ENCODE measurements at places on chromosomes 4 and X. TPM values are rescaled to one million over a fixed set of nuclear protein-coding genes. Genes with fewer than 3 reads are reported as not detected.

SPANXN4 gene
- not detected for polyA plus RNA-seq

CENPI gene
- 5.0 TPM for polyA plus RNA-seq

BCAP31 gene
- 114 TPM for polyA plus RNA-seq

VCX3A gene
- not detected for polyA plus RNA-seq

ENAM gene
- 0.14 TPM for polyA plus RNA-seq

AFF2 gene
- polyA plus RNA-seq: 0.04 TPM

TLR3 gene
- 1.1 TPM for polyA plus RNA-seq

KLHL15 gene
- polyA plus RNA-seq: 6.2 TPM

DNA sequence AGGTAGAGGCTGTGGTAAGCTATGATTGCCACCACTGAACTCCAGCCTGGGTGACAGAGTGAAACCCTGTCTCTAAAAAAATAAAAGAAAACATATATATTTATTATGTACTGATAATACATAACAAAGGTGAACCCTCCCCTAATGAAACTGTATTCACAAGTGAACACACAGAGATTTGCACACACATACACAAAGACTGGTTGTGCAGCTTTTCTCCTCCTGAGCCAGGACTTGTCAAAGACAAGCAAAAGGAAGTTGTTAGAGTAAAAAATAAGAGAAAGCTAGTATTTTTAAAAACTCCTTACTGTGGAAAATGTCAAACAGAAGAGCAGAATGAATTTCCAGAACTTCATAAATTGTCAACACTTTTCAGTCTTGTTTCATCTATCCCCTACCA lies 1.5 kb upstream of the GRSF1 start:
- no peak for DNase-seq

DNA sequence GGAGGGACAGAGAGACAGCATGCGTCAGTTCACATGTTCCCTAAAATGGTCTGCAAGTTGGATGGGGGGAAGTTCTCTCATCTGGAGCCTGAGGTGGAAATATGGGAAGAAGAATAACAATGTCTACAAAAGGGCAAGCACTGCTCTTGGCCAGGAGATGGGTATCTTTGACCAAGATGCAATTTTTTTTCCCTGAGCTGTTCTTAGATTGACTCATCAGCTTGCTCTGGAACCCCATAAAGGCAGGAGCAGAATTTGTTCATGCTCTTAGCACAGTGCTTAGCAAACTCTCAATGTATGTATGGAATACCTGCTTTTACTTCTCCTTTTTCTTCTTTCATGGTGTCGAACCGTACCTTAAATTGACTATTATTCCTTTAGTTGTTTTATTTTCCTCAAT lies 90.5 kb upstream of the ZNF827 start:
- no peak for DNase-seq

DNA sequence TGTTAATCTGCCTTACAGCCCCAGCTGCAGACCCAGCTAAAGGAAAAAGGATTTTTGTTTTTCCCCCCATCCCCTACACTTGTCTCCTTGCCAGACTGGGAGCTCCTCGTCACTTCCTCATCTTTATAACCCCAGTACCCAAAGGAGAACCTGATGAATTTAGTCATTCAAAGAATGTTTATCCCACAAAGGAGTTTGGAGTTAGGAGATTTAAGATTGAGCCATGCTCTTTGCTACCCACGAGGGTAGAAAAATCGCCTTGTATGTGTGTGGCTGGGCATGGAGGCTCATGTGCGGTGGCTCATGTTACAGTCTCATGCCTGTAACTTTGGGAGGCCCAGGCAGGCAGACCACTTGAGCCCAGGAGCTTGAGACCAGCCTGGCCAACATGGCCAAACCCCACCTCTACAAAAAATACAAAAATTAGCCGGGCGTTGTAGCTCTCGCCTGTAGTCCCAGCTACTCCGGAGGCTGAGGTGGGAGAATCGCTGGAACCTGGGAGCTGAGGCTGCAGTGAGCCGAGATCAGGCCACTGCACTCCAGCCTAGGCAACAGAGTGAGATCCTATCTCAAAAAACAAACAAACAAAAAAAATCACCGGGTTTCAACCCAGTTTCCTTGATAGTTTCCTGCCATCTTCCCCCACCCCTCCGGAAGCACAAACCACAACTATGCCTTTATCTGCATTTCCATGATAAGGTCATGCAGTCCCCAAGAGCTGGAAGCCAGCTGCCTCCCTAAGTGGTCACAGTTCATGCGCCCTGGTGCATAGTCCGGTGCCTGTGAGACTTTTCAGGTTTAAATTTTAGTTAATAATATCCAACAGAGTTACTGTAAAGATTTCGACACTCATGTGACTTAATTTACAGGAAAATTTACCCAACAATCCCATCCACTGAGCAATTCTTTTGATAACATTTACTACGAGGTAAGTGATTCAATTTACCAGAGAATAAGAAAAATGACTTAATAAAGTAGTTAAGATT lies 1.5 kb downstream of the CFAP97 start:
- DNase-seq: no peak

- no peak for DNase-seq
These were observed 1.1 kb upstream of the SMIM43 start for GRCh38 chr4:121765971-121766538.

- DNase-seq: no peak
These were observed 110.0 kb downstream of the IRF2 start for GRCh38 chr4:184364100-184364921.

DNA sequence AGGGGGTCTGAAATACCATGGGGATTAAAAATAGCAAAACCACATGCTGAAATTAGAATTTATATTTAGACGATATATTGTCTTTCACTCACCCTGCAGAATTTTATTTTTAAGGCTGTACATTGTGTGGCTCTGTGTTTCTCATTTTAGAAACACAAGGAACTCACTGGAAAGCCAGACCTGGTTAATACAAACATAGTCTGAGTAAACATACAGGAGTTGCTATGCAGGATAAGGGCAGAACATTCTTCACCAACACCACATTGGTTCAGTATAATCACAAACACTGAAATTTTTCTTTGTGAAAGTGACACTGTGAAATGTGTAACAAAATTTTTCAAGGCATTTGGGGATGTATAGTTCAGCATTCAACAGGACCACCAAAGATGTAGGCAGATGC lies 115.5 kb downstream of the ARX start:
- no peak for DNase-seq

DNA sequence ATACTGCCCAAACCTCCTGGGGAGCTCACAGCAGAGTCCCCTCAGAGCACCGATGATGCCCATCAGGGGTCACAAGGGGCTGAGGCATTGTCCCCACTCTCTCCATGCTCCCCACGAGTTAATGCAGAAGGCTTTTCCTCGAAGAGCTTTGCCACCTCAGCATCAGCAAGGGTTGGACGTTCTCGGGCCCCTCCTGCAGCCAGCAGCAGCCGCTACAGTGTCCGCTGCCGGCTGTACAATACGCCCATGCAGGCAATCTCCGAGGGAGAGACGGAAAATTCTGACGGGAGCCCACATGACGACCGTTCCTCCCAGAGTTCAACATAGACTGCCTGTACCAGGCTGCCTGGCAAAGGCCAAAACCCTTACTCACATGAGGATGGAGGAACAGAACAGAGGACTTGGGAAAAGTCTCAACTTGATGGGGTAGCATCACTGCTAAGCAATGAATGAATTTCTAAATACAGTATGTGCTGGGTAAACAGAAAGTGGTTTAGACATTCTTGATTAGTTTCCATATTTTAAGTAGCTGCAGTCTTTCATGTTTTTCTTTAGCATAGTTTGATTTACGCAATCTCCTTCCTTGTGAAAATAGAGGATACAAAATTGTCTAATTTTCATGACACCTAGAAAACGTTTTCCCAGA lies 5.0 kb upstream of the SCML1 start:
- peak; percentile 7 for DNase-seq

DNA sequence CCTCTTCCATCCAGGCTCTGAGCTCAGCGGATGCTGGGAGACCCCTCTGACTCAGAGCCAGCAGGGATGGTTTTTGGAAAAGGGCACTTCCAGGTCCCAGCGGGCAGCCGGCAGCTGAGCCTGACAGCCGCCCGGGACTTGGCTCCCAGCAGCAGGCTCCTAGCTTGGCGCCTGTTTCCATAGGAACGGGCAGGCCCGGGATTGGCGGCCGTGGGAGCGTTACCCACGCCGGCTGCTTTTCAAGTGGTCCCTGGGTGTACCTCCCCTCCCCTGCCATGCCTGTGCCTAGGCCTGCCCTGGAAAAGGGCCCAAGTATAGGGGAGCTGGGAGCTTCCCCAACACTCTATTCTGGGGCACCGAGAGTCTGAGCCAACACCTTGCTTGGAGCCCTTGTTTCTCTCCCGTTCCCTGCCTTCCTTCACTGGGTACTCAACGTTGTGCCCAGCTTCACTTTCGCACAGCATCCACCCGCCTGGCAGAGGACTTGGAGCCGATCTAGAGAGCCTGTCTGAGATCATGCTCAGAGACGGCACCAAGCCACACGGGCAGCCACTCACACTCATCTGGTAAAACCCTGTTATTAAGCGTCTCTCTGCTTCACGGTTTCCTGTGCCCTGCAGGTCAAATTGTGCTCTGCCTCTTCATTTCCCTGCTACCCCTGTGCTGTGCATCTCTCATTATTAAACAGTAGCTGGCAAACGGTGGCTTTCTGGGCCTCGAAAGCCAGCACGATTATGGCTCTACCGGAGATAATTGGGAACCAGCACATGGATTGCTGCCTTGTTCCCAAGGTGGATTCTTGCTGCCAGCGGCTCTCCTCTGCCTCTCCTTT lies 521.5 kb downstream of the BCOR start:
- no peak for DNase-seq

- no peak for DNase-seq
These were observed 35.1 kb downstream of the KLF3 start for GRCh38 chr4:38699112-38699511.

DNA sequence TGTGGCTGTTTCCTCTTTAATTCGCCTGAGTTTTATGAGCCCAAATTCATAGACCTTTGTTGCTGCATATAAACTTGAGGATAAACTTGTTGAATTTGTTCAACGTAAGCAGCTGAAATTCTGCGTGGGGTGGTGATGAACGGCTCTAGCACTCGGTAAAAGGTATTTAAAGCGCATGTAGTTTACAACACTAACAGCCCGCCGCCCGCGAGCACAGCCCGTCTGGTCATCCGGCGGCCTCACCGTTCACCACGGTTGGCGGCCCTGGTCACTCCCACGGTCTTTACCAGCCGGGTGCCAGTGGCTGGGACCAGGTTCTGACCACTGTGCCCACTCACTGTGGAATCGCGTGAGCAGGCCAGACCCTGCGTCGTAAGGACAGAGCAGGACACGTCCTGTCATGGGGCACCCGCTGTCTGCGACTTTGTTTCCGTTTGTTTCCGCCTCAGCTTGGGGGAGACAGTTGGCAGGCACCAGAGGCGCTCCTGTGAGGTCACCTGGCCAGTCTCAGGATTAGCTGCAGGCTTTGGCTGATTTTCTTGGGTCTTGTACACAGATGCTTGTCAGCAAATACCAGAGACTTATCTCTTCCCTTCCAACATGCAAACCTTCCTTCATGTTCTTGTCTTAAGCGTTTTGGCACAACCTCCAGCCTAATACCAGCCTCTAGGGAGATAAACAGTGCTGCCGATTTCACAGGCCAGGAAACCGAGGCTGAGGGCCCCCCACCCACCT lies 36.8 kb upstream of the SPON2 start:
- DNase-seq: no peak

- peak; percentile 43 for DNase-seq
These were observed 27.7 kb downstream of the CDKN2AIP start for GRCh38 chr4:183471946-183472708.

- DNase-seq: no peak
These were observed 94.2 kb upstream of the MYOZ2 start for GRCh38 chr4:119041396-119041795.

- DNase-seq: no peak
These were observed 100.5 kb upstream of the PCDH18 start for GRCh38 chr4:137632842-137633241.

GRCh38 chr4:100379583-100380105 lies 138.2 kb downstream of the EMCN start:
- DNase-seq: no peak

DNA sequence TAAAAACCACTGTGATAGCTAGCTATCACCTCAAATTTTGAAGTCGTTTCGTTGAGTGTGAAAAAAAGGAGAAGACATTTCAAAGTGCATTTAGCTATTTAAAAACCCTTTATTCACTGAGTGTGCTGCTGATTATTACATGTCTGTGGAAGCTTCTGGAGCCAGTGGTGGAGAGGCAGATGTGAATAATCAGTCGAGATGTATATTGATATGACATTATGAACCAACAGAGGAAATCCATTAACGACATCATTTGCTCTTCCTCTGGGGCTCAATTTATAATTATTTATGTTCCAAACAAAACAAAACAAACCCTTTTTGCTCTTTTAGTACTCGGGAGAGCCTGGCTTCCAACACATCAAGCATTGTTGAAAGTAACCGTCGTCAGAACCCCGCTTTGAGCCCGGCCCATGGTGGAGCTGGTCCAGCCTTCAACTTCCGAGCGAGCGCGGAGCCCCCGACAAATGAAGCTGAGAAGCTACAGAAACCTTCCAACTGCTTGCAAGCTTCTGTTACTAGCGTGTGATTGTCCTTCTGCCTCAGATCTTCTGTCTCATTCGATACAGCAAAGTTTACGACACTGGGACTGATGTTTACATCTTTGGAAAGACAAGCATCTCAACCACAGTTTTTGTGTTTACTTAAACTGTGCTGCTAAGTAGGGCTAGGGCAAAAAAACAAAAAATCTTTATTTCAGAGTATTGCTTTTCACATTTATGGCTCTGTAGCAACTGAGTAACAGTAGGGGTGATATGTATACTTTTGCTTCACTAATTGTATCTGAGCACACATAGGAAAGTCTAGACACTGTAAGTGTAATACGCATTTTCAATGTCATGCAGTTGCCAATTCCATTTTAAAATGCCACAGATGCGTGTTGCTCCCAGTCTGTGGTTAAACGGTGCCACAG lies 111.9 kb downstream of the STOX2 start:
- peak; percentile 57 for DNase-seq

- no peak for DNase-seq
These were observed 41.0 kb downstream of the TXLNG start for GRCh38 chrX:16827225-16827624.

DNA sequence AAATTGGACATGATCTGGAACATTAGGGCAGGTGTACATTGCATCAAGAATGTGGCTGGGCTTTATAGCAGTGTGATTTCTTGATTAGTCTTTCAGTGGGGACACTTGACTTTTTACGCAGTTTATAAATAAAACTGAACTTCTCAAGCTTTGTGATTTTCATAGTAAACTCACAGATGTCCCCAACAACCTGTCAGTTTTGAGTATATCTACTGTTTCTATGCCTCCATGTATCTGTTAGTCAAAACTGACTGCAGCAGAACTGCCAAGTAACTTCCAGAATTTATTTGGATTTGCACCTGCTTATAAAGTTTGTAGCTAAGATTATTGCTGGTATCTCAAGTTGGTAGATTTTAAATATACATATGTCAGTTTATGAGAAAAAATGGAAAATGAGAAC lies 20.0 kb downstream of the PTTG2 start:
- no peak for DNase-seq

GRCh38 chr4:6362896-6363295 lies 93.2 kb downstream of the WFS1 start:
- no peak for DNase-seq

GRCh38 chr4:47974566-47974965 lies 41.9 kb downstream of the CNGA1 start:
- DNase-seq: no peak

GRCh38 chr4:187940299-187940698 lies 55.3 kb upstream of the ZFP42 start:
- no peak for DNase-seq

All from AG04450 (cell line).